ENCODE measurements at places on chromosomes 1 and 21.
A peak's percentile ranks its signal among the peaks of the same experiment; 100 is the strongest.

DNA sequence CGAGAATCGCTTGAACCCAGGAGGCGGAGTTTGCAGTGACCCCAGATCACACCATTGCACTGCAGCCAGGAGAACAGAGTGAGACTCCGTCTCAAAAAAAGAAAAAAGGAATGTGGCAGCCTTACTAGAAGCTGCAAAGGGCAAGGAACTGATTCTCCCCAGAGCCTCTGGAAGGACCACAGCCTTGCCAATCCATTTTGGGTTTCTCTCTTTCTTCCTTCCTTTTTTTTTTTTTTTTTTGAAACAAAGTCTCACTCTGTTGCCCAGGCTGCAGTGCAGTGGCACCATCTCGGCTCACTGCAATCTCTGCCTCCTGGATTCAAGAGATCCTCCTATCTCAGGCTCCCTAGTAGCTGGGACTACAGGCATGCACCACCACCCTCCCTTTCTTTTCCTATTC is 9.9 kb upstream of the IFNGR2 start:
- DNase-seq, result no peak

GRCh38 chr1:232974971-232975370 is 24.6 kb downstream of the NTPCR start:
- no peak for DNase-seq

- DNase-seq, result no peak
Observed at GRCh38 chr1:180609643-180610555, 21.9 kb upstream of the XPR1 start.

DNA sequence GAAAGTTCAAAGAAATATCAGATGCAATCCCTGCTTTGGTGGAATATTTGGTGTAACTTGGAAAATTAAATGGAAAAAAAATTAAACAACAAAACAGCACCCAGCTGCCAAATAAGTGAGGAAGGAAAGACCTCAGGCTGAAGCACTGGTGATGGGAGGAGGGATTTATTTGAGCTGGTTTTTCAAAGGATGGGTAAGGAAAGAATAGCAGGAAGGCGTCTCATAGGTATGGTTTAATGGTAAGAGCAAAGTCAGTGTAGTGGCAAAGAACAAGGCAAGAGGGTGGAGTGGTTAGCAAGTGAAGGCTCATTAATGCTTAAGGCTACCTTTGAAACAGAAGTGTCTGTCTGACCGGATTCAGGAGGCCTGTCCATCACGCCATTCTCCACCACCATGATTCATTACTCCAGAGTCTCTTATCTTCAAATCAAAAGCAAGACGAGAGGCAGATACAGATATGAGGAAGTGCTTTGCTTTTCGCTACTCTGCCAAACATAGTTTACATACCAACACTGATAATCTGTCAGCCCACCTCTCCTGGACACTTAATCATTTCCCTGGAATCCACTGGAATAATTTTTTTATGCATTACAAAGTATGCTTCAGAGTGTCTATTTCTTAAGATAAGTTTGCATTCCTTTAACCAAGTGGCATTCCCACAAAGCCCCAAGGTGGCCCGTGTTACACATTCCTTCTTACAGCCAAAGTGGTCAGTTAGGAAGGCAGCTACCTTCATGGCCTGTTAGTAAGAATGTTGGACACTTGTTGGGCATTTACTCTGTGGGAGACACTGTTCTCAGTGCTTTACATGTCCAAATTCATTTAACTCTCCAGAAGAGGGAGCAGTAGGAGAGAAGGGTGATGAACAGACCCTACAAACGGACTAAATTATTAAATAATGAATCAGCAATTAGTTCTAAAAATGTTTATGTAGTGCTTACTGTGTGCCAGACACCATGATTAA is 146.6 kb downstream of the ROR1 start:
- peak; percentile 99 for DNase-seq

DNA sequence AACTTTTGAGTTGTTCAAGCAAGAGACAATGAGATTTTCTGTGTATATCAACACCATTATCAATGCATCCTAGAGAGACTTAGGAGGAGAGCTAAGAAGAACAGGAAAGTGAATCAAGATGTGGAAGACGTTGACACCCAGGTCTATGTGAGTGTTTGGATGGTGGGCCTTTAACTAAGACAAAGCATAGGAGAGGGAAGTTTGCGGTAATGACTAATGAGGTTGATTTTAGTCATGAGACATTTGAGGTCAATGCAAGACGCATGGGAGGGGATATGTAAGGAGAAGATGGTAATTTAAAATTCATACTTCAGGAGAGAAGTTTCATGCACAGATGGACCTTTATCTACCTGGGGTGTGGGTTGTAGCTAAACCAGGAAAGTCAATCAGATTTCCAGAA is 269.6 kb downstream of the VAV3 start:
- DNase-seq, result no peak

GRCh38 chr21:25964015-25964414 is 206.6 kb downstream of the APP start:
- no peak for DNase-seq

DNA sequence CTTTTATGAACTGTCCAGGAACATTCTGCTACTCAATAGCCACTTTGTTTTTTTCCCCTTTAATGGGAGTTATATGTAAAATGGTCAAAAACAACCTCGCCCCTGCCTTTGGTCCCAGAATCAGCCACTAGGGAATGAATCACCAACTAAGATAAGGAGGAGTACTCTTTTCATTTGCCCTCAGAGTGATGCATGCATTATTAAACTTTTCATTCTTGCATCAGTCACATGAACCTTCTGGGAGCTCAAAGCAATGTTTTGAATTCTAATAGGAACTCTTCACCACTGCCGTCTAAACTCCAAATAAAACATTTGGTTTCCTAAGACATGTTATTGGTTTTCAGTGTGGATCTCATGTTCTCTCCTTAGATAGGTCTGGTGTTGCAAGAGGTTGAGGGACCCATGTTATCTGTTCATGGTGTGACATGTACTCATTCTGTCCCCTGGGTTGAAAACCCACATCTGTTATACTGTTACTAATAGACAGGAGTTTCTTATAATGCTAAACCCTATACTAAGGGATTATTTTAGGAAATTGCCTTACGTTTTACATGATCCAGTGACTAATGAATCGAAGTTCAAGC is 17.8 kb upstream of the HSD17B7 start:
- DNase-seq, result no peak

- no peak for DNase-seq
Observed at GRCh38 chr1:49817681-49818080, 206.1 kb downstream of the AGBL4 start.
